ENCODE measurements at places on chromosomes 13 and 19.
A peak's percentile ranks its signal among the peaks of the same experiment; 100 is the strongest.

DNA sequence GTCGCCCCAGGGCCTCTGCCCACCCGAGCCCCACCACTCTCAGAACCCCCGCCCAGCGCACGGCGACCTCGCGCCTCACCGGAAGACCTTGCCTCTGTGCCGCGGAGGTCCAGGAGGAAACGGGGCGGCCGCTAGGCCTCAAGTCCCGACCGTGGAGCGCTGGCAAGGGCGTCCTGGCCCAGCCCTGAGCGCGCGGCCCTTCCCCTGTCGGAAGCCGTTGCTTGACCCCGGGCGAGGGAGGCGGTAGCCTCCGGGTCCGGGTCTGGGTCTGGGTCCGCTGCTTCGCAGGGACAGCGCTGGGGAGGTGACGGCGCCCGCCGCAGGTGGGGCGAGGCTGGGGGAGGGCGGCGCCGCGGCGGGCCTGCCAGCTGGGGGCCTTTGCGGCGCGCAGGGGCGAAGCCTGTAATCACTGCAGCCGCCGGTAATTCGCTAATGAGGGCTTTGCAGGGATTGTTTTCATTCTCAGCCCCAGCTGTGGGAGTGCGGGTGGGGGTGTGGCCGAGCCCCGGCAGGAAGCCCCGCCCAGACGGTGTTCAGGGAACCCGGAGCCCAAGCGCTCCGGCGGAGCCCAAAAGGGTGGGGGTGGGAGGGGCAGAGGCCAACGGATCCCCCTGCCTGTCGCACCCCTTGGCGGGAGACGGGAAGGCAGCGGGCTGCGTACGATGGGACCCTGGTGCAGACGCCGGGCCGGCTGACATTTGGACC is 8.6 kb downstream of the C19orf25 start:
- DNase-seq: peak; percentile 63

- DNase-seq: peak; percentile 60
Observed at GRCh38 chr19:49672131-49672919, 4.7 kb upstream of the PRMT1 start.

GRCh38 chr13:58804832-58805231 is 1173.3 kb downstream of the PCDH17 start:
- DNase-seq: no peak

GRCh38 chr19:18507727-18508440 is 14.0 kb downstream of the ELL start:
- DNase-seq: no peak

DNA sequence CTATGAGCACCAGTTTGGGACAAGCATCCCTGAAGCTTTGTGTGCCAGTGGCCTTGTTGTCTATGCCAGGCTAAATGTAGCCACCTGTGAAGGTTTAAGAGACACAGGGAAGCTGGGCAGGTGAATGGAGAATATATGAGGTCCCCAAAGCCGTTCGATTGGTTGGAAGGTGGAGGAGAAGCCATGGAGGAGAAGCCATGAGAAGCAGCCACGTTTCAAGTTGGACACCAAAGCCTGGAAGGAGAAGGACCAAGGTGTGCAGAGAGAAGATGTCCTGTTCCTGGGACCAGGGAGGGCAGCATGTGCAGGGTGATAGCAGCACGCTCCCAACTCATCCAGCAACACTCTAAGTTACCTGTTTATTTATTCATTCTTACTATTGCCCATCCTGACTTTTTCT is 432.3 kb upstream of the TSHZ3 start:
- no peak for DNase-seq

DNA sequence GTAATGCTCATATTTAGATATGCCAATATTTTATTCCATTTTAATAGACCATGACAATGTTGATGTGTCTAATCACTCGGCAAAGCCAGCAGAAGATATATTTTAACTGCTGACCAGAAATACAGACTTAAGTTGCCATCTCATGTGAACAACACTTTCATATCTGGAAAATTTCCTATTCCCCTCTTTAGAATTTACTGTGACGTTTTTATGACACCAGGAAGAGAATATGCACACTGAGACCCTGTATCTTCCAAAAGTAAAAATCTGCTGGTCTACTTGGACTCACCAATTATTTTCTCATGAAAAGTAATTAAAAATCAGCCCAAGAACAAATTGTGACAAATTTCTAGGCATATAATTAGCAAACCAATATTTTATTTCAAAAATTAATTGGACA is 2.1 kb downstream of the PROSER1 start:
- no peak for DNase-seq

DNA sequence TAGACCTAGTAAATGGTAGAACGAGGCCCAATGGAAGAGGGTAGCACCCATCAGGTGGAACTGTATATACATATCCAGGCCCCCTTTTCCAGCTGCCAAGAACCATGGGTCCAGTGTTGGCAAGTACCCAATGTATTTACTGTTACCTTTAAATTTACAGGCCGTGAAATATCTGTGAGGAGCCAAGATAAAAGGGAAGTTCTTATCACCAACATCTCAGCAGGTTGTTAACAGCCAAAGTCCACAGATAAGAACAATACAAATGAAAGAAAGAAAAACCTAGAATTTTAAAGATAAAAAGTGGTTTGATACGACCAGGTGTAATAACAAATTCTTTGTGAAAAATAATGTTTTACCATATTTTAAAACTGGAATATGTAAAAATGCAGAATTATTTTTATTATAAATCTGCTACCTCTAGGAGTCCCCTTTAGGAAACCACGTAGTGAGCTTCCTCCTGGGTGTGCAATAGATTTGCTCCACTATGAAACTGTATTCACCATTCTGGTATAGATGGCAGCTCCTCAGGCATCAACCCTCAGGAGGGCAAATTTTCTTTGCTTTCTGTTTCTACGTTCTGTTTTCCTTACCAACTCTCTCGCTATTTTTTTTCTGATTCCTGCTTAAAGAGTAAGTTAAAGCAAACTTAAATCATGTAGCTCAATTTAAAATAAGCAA is 292.2 kb upstream of the SLC10A2 start:
- no peak for DNase-seq

DNA sequence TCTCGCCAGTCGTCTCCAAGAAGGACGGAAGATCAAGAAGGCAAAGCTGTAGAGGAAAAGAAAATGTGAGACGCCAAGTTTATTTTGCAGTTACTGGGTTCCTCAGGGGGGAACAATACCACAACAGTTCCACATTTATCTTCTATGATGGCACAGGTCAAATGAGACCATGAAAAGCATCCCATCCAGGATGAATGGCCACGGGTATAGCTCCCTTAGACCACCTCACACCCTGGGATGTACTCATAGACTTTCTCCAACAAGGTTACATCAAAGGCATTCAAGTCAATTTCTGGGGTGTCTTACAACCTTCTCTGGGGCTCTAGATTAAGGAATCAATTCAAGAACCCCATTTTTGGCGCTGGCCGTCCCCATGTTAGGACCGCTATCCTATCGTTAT is 4.5 kb downstream of the PEG3 start:
- no peak for DNase-seq

GRCh38 chr19:14004619-14005348 is 1.3 kb downstream of the RFX1 start:
- DNase-seq: no peak

DNA sequence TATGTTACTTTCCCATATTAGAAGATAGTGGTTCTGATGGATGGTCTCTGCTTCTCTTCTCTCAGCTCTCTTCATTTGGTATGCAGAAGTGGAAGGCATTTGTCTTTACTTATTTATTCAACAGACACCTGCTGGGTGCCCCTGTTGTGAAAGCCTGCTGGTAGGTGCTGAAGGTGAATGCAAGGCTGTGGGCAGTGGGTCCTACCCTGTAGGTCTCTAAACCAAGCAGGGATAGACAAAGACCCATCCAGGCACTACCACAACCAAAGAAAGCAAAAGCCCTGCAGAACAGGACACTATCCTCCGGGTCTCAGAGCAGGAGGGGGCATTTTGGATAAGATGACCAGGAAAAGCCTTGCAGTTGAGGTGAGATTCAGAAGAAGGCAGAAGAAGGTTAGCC is 106.1 kb downstream of the STARD13 start:
- no peak for DNase-seq

DNA sequence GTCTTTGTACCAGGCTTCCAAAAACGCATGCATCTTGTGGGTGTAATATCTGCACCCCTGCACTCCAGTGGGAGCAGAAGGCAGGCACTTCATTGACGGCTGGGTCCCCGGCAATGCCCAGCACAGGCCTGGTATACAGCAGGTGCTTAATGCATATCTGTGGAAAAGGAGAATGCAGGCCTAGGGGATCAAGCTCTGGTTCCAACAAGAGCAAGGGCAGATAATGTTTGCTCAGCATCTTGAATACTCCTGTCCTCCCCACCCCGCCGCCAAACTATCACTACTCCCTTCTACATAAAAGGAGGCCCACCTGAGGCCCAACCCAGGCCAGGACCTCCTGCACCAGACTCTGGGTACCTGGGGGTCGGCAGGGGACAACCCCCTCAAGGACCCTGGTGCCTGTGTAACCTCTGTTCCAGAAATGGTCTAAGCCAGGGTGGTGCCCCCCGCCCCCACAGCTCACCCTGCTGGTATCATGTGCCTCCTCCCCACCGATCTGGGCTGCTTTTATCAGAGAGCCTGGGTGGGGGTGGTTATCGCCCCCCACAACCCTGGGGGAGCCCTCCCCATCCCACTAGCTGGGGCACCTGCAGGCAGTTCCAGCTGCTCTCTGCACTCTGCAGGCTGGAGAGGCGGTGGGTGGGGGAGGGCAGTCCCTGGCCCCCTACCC is 4.8 kb downstream of the KLF16 start:
- DNase-seq: no peak

DNA sequence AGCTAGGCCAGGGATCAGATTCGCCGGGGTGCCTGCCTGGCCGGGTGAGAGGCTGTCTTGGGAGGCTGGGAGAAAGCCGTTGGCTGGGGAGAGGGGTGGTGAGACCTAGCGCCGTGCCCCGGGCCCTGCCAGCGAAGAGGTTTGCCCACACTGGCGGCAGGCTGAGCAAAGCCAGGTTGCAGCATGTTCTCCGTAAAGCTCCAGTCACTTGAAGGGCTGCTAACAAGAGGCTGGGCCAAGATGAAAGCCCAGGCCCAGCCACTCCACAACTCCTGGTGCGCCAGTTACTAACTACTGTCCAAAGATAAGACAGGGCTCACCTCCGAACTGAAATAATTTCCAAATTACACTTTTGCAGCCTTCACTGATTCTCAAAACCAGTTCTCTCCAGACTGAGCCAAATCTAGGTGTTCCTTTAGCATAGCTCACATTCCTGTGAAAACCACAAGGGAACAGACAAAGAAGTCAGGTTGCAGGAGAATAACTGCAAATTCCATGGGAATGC is 16.3 kb downstream of the ELAVL1 start:
- DNase-seq: no peak

DNA sequence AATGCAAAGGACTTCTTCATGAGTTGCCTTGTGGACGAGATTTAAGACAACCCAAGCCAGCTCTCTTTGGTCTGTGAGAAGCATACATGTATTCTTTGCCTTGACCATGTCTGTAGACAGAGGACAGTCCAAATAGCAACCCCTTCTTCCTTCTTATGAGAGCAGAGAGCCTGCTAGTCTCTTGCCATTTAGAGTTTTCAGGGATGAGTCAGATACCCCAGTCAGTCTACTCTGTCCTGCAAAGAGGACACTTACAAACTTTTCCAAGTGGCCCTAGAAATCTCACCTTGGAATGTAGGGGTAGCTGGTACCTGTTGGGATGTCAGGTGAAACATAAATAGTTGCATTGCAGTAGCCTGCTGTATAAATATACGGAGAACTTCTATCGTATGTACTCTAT is 36.7 kb downstream of the DNAJC3 start:
- DNase-seq: no peak

DNA sequence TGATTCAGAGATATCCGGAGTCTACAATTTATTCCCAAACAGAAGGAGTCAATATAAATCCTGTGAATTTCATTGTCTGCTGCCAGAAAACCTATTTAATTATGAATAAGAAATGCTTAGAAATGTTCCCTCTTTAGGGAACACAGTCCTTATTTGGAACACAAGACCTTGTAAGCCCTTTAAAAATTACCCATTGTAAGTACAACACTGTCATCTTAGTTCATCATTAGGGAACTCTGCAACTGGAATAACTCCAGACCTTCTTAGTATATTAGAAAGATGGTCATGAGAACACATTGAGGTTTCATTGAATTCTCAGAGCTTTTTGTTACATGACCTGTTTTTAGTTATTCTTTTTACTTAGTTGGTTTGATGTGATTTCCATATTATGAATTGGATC is 548.5 kb upstream of the KLF12 start:
- DNase-seq: no peak

DNA sequence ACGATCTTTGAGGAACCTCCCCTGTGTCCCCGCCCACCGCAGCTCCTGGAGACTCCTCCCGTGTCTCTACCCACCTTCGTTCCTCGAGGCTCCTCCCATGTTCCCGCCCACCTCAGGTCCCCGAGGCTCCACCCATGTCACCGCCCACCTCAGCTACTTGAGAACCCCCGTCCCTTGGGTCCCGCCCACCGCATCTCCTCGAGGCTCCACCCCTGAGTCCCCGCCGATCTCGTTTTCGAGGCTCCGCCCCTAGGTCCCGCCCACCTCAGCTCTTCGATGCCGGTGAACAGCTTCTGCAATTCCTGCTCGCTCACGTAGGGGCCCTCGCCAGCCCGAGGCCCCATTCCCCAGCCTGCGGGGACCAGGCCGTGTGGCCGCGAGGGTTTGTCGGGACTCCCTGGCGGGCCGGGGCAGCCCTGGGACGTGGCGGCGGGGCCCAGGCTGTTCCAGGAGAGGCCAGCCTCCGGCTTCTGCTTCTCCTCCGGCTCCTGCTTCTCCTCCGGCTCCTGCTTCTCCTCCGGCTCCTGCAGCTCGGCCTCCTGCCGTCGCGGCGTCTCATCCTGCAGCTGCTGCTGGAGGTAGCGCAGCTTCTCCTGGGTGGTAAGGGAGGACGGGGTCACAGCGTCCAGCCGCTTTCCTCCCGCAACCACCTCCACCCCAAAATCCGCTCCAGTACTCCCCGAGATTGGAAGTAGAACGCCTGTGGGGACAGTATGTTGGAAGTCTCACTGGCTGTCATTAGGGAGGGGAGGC is 16.7 kb downstream of the TSKS start:
- no peak for DNase-seq

- no peak for DNase-seq
Observed at GRCh38 chr13:46726347-46726746, 70.6 kb downstream of the ESD start.

- no peak for DNase-seq
Observed at GRCh38 chr19:18464646-18465045, 26.7 kb upstream of the ISYNA1 start.

DNA sequence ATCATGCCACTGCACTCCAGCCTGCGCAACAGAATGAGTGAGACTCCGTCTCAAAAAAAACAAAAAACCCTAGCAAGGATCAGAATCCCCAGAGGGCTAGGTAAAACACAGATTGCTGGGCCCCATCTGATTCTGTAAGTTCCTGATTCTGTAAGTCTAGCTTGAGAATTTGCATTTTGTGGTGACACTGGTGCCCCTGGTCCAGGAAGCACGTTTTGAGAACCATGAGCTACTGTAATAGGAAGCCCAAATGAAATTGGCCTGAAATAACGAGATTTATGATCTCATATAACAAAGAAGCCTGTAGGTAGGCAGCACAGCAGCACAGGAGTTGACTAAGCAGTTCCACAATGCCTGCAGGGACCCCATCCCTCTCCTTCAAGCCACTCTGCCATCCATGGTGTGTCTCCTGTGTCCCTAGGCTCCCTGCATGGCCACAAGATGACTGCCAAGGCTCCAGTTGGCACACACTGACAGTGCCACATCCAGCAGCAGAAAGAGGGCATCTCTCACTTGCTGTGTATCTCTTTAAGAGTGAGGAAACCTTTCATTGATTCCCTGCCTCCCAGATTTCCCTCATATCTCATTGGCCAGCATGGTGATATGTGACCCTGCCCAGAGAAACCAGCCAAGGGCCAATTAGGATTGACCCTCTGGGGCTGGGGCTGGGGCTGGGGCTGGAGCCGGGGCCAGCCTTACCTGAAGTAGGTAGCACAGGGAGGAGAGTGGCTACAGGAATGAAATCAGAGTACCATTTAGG is 21.7 kb downstream of the SIPA1L3 start:
- DNase-seq: no peak

- no peak for DNase-seq
Observed at GRCh38 chr13:22812793-22813192, 368.0 kb upstream of the SGCG start.

All from activated T-helper 1 cell treated with Interleukin-2 at 50 U/mL for 16 hours (primary cell).